ENCODE measurements at places on chromosomes 4 and X.

- DNase-seq, result no peak
Observed at GRCh38 chrX:132333351-132333750, 114.1 kb upstream of the RAP2C start.

GRCh38 chr4:122718281-122718680 is 14.2 kb upstream of the BBS12 start:
- no peak for DNase-seq

- no peak for DNase-seq
Observed at GRCh38 chr4:124884316-124884715, 171.8 kb upstream of the ANKRD50 start.

DNA sequence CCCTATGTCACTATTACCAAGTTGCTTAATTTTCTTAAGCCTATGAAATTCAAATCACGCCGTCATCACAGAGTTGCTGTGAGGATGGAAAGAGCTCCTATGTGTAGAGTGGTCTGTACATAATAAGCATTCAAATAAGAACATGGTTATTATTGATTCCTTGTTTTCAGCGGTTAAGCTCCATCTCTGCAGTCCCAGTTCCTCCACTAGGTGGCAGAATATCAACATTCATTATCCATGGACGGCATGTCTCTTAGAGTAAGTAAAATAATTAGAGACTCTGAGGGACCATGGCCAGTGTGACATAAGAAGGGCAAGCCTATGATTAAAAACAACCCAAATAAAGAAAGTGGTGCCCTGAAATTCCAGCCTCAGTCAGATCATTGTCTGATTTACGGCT is 132.5 kb upstream of the NHS start:
- no peak for DNase-seq

DNA sequence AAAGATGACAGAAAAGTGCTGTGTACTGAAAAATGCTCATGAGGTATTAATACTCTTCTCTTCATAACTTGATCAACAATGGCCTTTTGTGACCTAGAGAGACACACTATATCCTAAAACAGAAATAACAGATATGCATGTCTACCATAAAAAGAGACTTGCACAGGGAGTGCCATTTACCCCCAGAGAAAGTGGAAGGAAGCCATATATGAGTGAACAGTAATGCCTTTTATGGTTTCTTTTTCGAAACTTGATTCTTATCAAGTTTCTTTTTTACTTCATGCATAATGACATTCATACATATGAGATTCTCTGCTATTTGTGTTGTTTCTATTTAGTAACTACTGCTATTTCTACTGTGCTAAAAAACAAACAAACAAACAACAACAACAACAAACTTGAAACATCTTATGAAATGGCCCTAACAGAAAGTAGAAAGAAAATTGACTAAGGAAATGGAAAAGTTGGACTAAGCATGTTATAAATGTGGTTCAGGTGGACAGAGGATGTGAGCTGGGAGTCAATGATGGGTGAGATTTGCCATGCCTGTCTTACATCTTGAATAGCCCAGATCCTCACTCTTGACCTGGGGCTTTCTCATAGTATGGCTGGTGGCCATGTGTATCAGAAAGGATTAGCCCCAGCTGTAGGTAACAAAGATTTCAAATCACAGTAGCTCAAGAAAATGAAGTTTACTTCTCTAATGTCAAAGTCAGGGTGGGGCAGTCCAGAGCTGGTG is 43.8 kb downstream of the GEMIN8 start:
- no peak for DNase-seq

GRCh38 chr4:107902715-107903114 is 28.6 kb upstream of the CYP2U1 start:
- no peak for DNase-seq

GRCh38 chrX:10172877-10173276 is 16.1 kb downstream of the CLCN4 start:
- DNase-seq, result no peak

- no peak for DNase-seq
Observed at GRCh38 chr4:91035276-91035675, 908.1 kb downstream of the CCSER1 start.

DNA sequence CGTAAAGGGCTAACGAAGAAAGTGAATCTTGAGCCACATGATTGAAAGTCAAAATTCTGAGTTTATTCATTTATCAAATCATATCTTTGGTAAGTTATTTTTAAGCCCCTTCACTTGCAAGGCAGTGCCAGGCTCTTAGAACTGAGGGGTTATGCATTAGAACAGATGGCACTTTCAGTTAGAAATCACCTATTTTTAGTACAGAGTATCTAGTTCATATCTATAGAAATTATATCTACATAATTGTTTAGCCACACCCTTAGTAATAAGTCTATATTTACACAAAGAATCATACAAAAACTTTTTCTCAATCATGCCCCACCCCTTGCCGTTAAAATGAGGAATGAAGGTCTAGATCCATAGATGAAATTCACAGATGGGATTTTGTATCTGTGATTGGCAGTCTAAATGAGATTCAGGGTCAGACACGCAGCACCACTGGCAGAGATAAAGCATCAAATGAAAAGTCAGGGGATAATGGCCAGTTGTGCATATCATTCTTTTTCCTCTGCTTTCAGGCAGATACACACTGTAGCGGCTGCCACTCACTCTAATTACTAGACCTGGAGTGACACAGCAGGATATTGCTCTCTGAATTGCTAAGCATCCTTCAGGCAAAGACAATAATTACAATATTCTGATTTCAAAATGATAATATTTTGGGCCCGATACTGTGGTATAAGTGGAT is 440.5 kb downstream of the MAPK10 start:
- no peak for DNase-seq

GRCh38 chr4:153483432-153484418 is 17.6 kb downstream of the TMEM131L start:
- no peak for DNase-seq

DNA sequence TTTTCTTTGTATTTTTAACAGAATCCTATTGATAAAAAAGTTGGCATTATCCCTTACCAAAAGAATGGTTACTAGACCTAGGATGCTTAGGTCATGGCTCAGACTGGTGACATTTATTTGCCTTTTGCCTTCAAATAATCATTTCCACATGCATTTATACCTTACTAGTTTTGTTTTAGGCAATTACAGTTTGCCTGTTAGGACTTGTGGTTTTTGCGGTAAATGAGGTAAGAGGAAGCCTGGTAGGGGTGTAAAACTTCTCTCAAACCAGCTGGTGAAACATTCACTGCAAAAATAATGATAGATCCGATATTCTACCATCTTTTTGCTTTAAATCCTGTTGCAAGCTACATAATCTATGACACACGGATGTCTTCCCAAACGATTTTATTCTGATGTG is 12.1 kb downstream of the LAMP2 start:
- no peak for DNase-seq

GRCh38 chr4:167171928-167172327 is 62.4 kb downstream of the SPOCK3 start:
- DNase-seq, result no peak

- DNase-seq, result no peak
Observed at GRCh38 chrX:115522952-115523351, 38.0 kb upstream of the PLS3 start.

- no peak for DNase-seq
Observed at GRCh38 chrX:83845397-83845796, 15.5 kb upstream of the CYLC1 start.

GRCh38 chr4:55819634-55820033 is at the start of gene EXOC1L:
TSS of gene EXOC1L (plus strand) at chr4:55819790. CDS start at chr4:55820027, 237 bp downstream.
- no peak for DNase-seq

GRCh38 chrX:77447653-77448569 is 722 bp downstream of the FGF16 start:
- no peak for DNase-seq

DNA sequence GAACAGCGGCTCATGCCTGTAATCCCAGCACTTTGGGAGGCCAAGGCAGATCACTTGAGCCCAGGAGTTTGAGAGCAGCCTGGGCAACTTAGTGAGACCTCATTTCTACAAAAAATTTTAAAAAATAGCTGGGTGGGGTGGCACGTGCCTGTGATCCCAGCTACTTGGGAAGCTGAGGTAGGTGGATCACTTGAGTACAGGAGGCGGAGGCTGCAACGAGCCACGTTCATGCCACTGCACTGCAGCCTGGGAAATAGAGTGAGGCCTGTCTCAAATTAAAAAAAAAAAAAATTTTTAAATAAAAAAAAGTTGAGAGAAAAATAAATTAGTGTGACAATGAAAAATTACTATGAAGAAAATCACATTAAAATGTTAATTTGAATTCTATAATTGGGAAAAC is 10.5 kb downstream of the VEGFC start:
- DNase-seq, result no peak

- DNase-seq, result no peak
Observed at GRCh38 chrX:114075073-114075673, 508.7 kb upstream of the HTR2C start.

DNA sequence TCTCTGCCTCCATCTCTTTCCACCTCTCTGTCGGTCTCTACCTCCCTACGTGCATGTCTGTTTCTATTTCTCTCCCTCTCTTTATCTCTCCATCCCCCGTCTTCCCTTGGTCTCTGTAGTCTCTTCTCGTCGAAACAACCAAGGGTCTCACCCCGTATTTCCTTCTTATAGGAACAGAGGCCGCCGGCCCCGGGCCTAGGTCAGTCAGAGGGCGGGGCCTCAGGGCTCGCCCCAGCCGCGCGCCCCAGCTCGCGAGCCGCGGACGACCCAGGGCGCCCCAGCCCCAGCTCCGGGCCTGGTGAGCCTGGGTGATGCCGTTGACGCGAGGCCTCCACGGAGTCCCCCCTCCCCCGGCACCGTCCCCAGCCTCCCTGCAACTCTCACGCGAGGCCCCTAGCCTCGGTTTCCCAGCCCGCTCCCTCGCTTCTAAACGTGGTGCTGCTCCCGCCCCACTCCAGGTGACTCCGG is 6.6 kb downstream of the TIMM17B start:
- DNase-seq, result no peak

- no peak for DNase-seq
Observed at GRCh38 chr4:114599231-114599902, 760 bp downstream of the UGT8 start.

- DNase-seq, result no peak
Observed at GRCh38 chrX:20681683-20682082, 415.0 kb upstream of the RPS6KA3 start.

DNA sequence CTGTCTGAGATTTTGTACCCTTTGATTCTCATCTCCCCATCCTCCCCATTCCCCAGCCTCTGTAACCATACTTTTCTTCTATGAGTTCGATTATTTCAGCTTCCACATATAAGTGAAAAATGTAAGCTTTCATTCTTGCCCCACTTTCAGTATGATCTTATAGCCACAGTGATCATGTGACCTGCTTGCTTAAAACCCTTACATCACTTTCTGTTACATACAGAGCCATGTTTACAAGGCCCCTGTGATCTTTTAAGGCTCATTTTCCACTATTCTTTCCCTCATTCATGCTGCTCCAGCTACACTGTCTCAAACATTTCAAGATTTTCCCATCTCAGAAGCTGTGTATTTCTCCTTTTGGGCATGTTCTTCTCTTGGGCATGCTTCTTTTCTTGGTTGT is 147.7 kb downstream of the DCK start:
- no peak for DNase-seq

- DNase-seq, result no peak
Observed at GRCh38 chr4:8847331-8847730, 24.3 kb downstream of the HMX1 start.

DNA sequence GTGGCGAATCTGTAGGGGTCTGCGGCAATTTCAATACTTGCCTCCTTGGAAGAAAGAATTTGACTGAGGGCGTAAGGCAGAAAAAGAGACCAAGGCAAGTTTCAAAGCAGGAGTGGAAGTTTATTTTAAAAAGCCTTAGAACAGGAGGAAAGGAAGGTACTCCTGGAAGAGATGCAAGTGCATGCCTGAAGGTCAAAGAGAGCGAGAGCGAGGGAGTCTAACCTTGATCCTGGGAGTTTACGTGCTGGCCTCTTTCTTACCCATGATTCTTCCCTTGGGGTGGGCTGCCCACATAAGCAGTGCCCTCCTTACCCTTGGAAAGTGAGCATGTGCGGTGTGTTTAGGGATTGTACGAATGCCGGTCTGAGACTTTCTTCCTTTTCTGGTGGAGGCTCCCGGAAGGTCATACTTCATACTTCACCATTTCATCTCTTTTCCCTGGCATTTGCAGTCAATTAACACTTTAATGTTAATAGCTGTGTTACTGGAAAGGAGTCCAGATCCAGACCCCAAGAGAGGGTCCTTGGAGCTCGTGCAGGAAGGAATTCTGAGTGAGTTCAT is 40.0 kb downstream of the ARSD start:
- DNase-seq, result no peak

DNA sequence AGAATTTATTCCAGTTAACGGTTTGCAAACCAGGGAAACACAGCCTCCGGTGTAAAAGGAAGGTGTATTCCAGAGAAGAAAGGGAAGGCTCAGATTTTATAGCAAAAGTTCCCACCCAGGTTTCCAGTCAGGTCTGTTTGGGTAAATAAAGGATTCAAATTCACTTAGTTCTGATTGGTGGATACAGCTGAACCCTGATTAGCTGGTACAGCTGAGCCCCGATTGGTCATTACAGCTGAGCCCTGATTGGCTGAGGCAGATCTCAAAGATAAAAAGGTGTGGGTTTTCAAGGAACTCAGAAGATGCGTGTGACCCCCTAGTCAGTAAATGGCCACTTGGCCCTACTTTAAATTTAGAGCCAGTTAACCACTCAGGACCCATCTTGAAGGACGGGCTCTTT is 6.6 kb downstream of the CLRN2 start:
- DNase-seq, result no peak

- DNase-seq, result no peak
Observed at GRCh38 chrX:154083126-154083517, 14.4 kb downstream of the MECP2 start.

DNA sequence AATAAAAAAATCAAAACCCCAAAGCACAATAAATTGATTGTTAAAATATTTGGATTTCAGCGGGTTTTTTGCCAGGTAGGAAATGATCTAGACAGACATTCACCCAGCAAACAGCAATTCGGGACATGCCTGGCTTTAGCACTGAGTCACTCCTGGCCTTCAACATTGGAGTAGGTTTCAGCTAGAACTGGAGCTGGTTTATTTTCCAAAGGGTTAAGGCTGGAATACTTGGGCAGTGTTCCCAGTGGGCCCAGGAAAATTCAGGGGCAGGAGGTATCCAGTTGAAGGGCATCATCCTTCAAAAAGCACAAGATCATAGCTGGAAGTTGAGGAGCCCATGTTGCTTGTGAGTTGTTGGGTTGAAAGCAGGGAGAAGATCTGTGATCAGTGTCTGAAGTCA is 41.0 kb downstream of the TXLNG start:
- no peak for DNase-seq

GRCh38 chr4:9875516-9875915 is 94.1 kb downstream of the DRD5 start:
- DNase-seq, result no peak

- DNase-seq, result no peak
Observed at GRCh38 chr4:86099348-86099747, 260.5 kb downstream of the MAPK10 start.

- no peak for DNase-seq
Observed at GRCh38 chr4:138675685-138676084, 339.9 kb upstream of the NOCT start.

- no peak for DNase-seq
Observed at GRCh38 chr4:137660211-137660610, 127.9 kb upstream of the PCDH18 start.

All from cortex of kidney (tissue), 1 donor.